ENCODE measurements at places on chromosomes 1 and 21.

DNA sequence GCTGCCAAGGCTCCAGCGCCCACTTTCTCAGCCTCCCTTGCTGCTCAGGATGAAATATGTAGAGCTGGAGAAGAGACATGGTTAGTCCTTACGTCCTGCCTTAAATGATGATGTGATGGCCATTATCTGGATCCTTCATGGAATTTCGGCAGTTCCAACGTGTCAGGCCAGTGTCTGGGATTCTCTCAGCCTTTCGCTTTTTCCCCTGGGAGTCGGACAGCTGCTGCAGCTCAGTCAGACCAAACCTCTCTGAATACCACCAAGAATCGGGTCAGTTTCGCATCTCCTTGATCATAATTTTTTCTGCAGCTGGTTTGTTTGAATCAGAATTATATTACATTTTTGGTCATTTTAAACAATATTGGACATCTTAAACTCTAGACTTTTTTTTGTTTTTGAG lies 22.3 kb upstream of the KLHDC8A start:
- no peak for DNase-seq

DNA sequence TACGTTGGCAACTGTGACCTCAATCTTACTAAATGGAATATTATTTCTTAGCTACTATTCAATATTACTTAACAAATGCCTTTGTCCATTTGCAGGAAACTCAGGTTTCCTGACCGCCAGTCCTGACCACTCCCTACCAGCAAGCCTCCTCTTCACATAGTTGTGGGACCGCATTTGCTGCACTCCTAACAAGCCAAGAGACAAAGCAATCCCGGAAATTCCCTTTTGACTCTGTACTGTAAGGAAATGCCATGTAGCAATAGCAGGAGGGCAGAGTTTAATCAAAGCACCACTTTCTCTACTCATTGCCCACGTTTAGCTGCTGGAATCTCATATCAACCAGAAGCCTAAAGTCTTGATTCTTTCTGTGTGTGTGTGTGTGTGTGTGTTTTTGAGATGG lies 28.1 kb upstream of the ACBD6 start:
- DNase-seq = no peak

- no peak for DNase-seq
Measured at GRCh38 chr1:227059076-227059475, 119.0 kb downstream of the COQ8A start.

DNA sequence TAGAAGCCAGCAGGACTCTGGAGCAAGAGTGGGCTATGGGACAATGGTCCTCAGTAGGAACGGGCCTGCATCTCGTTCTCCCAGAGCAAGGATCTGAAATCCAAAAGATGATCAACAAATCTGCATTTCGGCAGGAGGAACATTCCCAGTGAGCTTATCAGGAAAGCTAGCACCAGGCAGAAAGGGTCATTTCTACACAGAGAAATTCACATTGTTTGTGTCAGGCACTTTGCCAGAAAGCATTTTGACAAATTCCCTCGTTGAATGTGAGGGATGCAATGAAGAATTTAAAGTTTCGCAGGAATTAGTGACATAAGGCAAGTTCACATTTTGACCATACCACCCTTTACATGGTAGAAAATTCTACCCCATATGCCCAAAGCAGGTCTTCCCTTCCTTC lies 31.6 kb upstream of the ETS2 start:
- no peak for DNase-seq

Measured in COLO829 (cell line).